Mammary epithelial cell (primary cell): ENCODE measurements at places on chromosomes 2 and 18. TPM values are rescaled to one million over a fixed set of nuclear protein-coding genes. Genes with fewer than 3 reads are reported as not detected.

The UGT1A8 gene
- not detected in 2 replicates for total RNA-seq

The SF3B1 gene
- total RNA-seq: 143 and 153 TPM in 2 replicates

The SPTBN1 gene
- total RNA-seq: 206 TPM

The ASPRV1 gene
- 0.19 TPM in 1 of 2 replicates, not detected in the other for total RNA-seq

The LHCGR gene
- not detected for total RNA-seq

The BMP10 gene
- total RNA-seq: under 0.01 TPM

The CERKL gene
- total RNA-seq: 2.0 TPM

The QPCT gene
- 14.3 TPM for total RNA-seq

The CBLN2 gene
- not detected in 2 replicates for total RNA-seq
